ENCODE measurements at places on chromosomes 5 and 9. TPM values are rescaled to one million over a fixed set of nuclear protein-coding genes. Genes with fewer than 3 reads are reported as not detected.

Gene LCN9
- total RNA-seq: not detected

Gene GABRB2
- total RNA-seq: 0.39 TPM

Gene LCN15
- not detected for total RNA-seq

Gene KLF9
- total RNA-seq: 35.5 TPM

Gene ARL15
- 29.4 TPM for total RNA-seq

Gene PCDHGA3
- 0.33 TPM for total RNA-seq

Gene RLN1
- total RNA-seq: not detected

Gene SLC12A7
- 1.4 TPM for total RNA-seq

Gene LCP2
- total RNA-seq: not detected

Gene CTXN3
- total RNA-seq: not detected

Gene HACD4
- 25.9 TPM for total RNA-seq

Gene STPG3
- not detected for total RNA-seq

Gene SLC46A2
- total RNA-seq: not detected

Gene MEIKIN
- total RNA-seq: 0.54 TPM

Gene TNFSF15
- total RNA-seq: 0.22 TPM

Gene CBY3
- not detected for total RNA-seq

Gene GZMA
- total RNA-seq: not detected

Gene C5
- 3.9 TPM for total RNA-seq

Gene CEL
- 0.79 TPM for total RNA-seq

Gene SPINK7
- total RNA-seq: not detected

Gene TPRN
- total RNA-seq: 8.4 TPM

Gene SLC1A3
- 29.8 TPM for total RNA-seq

Gene INSYN2B
- not detected for total RNA-seq

Gene NUTM2G
- total RNA-seq: not detected

Gene ADAMTSL2
- not detected for total RNA-seq

Gene PCDHA8
- total RNA-seq: 0.39 TPM

Gene DND1
- total RNA-seq: 0.76 TPM

Gene PRRX2
- total RNA-seq: not detected

Gene FOXD4
- total RNA-seq: under 0.01 TPM

Gene AIF1L
- total RNA-seq: 48.7 TPM

Gene KIAA0825
- total RNA-seq: 5.9 TPM

Gene C5orf52
- not detected for total RNA-seq

Gene GPR151
- total RNA-seq: not detected

Gene AMBP
- total RNA-seq: not detected

Gene PTGS1
- total RNA-seq: 0.33 TPM

Gene RNF183
- total RNA-seq: not detected

Gene SPINK6
- not detected for total RNA-seq

Gene SPINK4
- not detected for total RNA-seq

Gene ZDHHC11
- total RNA-seq: 5.1 TPM

Gene URM1
- total RNA-seq: 22.0 TPM

Gene AGGF1
- total RNA-seq: 20.6 TPM

Gene IFNB1
- total RNA-seq: not detected

Gene TRPM6
- total RNA-seq: not detected

Gene FABP6
- total RNA-seq: not detected

Gene IFNA21
- not detected for total RNA-seq

Gene RMI1
- total RNA-seq: 5.9 TPM

Gene FAM151B
- total RNA-seq: 5.1 TPM

Gene SETX
- 50.4 TPM for total RNA-seq

Gene ABCA2
- total RNA-seq: 11.6 TPM

Gene UNC5A
- total RNA-seq: not detected

Gene ANKRD34B
- total RNA-seq: not detected

Gene IL9
- total RNA-seq: not detected

Gene HTR4
- not detected for total RNA-seq

Gene OLFML2A
- total RNA-seq: 14.9 TPM

Gene LPAR1
- 17.9 TPM for total RNA-seq

Gene SGCD
- under 0.01 TPM for total RNA-seq
